Effector memory CD4-positive, alpha-beta T cell (primary cell): ENCODE measurements at places on chromosomes 2 and 18.

DNA sequence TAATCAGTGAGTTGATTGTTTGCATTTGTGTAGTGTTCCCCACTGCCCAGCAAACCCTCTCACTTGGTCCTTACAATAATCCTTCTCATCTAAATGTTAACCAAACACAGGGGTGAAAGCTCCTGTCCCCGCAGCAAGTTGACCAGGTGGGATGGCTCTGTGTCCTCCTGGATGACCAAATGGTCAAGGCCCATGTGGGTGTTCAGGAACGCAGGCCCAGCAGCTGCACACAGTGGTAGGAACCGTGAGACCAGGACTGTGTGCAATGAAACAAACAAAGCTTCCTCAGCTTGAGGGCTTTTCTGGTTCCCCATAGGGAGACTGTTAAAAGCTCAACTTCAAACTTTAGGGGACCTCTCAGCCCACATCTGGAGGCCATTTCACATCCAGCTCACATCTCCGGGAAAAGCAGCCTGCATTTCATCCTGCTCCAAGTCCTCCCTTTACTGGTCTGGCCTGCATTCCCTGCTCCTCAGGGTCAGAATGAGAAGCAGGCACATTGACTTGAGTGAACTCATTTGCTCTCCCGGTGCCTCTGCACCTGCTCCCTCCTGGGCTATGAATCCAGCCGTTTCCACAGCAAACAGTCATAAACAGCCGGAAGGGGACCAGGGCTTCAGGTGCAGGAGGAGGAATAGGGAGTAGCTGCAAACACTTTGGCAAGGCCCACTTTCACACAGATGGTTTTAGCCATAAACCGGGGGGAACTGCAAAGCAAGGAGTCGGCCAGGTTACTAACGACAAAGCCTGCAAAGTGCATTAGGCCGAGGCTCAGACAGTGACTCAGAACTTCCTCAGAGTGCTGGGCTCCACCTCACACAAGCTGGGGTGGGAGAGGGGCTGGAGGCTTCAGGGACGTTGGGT is 144.7 kb downstream of the CAPN13 start:
- no peak for DNase-seq

DNA sequence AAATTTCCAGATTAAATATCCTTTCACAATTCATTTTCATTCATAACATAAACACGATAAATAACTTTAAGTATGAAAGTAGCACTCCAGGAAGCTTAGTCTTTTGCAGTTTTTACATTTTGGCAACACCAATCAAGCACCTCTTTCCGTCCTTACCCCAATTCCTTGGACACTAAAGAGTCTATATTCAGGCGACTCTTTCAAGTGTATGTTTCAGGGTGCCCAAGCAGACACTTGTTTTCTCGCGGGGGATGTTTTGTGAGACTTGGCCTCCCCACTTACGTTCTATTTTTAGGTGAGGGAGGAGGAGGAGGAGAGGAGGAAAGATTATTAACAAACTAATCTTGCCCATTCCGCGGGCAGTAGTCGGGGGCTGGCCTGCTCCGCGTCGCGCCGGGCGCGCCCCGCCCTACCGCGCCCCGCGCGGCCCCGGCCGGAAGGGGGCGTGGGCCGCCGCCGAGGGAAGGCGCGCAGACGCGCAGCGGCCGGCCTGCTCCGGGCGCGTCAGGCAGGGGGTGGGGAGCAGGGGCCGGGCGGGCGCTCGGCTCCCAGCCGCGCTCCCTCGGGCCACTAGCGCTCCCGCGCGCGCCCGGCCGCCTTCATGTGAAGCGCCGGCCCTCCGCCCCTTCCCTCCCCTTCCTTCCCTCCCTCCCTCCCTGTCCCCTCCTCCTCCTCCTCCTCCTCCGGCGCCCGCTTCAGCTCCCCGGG is at the start of gene ITPRID2:
ITPRID2 (plus strand) TSS at position 473 of the 708 bp plus-strand sequence. CDS start 337 bp downstream, outside the sequence.
- DNase-seq: peak; percentile 54

DNA sequence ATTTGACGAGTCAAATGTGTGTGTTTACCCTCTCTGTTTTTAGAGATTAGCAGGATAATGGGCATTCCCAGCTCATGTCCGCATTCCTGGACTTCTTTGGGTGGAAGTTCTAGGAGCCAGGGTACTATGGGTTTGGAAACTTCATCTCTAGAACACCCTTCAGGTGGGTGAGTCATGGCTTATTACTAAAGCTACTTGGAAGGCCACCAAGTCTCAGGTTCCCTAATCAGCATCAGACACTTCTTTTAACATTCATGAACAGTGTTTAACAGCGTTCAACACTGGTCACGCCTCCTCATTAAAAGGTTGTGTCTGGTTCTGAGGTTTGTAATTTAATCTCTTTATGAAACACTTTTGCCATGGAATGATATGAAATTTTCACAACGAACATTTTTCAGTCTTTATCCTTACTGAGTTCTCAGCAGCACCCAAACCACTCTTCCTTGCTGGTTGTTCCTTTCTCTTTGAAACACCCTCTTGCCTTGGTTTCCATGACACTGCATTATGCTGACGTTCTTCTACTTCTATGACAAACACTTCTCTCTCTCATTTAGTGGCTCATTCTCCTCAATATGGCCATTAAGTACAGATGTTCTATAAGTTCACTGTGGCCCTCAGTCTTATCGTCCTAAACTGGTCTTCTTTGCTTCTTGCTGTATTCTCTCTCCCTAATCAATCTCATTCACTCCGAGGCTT is 49.3 kb downstream of the MMADHC start:
- no peak for DNase-seq

- no peak for DNase-seq
Measured at GRCh38 chr18:76679945-76680344, 142.4 kb upstream of the ZNF236 start.

- DNase-seq: no peak
Measured at GRCh38 chr2:197799068-197799467, 5.3 kb upstream of the PLCL1 start.

- no peak for DNase-seq
Measured at GRCh38 chr2:124402274-124402673, 377.2 kb downstream of the CNTNAP5 start.

DNA sequence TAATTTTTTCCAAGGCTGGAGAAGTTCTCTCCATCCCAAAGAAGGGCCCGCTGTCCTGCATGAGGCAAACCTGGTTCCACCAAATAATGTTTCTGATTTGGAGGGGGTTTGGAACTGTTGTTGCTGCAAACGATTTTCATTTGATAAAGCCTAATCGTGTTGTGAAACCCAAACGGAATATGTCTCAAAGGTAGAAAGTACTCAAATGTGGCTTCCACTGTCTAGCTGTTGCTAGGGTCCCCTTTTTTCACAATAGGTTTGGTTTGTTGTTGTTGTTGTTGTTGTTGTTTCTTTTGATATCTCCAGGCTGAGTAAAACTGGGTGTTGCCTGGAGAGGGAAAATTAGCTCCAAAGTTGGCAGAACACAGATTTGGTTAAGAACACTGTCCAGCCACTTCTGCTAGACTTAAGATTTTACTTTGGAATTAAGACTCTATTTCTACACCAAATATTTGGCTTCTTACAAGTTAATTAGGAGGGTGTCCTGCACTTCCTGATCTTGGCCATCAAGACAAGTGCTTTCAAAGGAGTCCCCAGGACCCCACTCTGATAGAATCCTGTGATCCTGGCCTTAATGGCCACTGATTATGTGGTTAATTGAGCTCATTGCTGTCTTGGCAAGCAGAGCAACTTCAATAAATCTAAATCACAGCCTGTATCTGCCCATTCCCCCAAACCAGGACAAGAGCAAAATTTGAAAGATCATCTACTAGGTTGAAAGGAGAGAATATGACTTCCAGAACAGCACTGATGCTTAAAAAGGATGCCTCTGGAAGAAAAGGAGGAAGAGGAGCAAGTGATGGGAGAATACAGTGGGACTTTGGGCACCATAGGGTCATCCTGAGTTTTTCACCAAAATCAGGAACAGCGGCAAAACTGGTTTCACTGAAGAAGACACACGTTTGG is 3.3 kb upstream of the HOXD13 start:
- no peak for DNase-seq
